Naive thymus-derived CD4-positive, alpha-beta T cell (primary cell): ENCODE measurements at places on chromosomes 1 and 21. TPM values are rescaled to one million over a fixed set of nuclear protein-coding genes. Genes with fewer than 3 reads are reported as not detected.

SGIP1 gene
- not detected for total RNA-seq

CHODL gene
- not detected for total RNA-seq

GRCh38 chr1:16041200-16041599, 2.4 kb upstream of the CLCNKB start:
- H3K27me3 ChIP-seq, result no peaks in the 10 kb centered on the region
- no peak overlapping the region for H3K27ac ChIP-seq
- H3K4me1 ChIP-seq, result no peaks in the 10 kb centered on the region

DNA sequence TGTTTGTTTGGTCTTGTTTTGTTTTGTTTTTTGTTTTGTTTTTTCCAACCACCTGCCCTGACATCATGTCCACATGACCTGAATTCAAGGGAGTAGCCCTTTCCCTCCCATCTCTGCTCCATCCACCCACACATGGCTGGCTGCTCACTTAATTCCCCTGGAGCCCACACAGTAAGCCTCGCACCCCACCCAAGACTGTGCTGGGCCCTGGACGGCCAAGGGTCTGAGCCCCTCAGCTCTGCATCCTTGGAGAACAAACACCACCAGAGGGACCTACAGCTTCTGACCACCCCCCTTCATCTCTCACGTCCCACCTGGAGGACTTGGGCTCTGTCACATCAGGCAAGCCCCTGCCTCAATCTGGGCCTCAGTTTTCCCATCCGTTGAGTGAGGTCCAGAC, 39.1 kb downstream of the MATN1 start:
- peaks cover 9% of the 10 kb centered on the region for H3K27me3 ChIP-seq
- H3K4me1 ChIP-seq, result peaks cover 8% of the 10 kb centered on the region
- H3K4me3 ChIP-seq, result no peak overlapping the region

- no peak overlapping the region for H3K27ac ChIP-seq
- H3K27me3 ChIP-seq, result no peaks in the 10 kb centered on the region
- H3K4me1 ChIP-seq, result no peaks in the 10 kb centered on the region
- DNase-seq, result no peak
- no peak overlapping the region for H3K4me3 ChIP-seq
These were observed 44.4 kb downstream of the PTPN14 start for GRCh38 chr1:214506972-214507431.

SOAT1 gene
- total RNA-seq, result 41.1 TPM

DNA sequence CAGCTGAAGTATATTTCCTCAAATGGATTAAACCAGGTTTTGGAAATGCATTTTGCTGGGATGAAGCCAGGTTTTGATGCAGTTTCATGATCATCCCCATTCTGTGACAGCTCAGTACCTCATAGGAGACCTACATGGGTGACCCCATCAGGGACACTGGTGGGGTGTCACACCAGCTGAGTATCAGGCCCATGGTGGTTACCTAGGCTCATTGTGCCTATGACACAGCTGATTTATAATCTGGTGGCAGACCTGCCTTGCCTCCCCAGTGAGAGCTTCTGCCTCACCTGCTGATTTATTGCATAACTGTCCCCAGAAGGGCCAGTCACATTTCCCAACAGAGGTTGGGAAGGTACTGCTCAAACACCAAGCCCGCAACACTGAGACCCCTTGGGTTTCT, 3.8 kb downstream of the NCF2 start:
- H3K4me3 ChIP-seq, result no peak overlapping the region
- peaks cover 3% of the 10 kb centered on the region for H3K4me1 ChIP-seq
- no peak overlapping the region for H3K27ac ChIP-seq
- no peaks in the 10 kb centered on the region for H3K27me3 ChIP-seq
- DNase-seq, result no peak
